Activated B cell treated with CpG ODN at 0.5 μM for 24 hours (primary cell): ENCODE measurements at places on chromosomes 5 and 9. TPM values are rescaled to one million over a fixed set of nuclear protein-coding genes. Genes with fewer than 3 reads are reported as not detected.
A peak's percentile ranks its signal among the peaks of the same experiment; 100 is the strongest.

GRCh38 chr5:175836737-175837136, 34.6 kb upstream of the CPLX2 start:
- no peak for DNase-seq

- DNase-seq: no peak
These were observed 11.7 kb upstream of the EXOSC2 start for GRCh38 chr9:130681769-130682420.

DNA sequence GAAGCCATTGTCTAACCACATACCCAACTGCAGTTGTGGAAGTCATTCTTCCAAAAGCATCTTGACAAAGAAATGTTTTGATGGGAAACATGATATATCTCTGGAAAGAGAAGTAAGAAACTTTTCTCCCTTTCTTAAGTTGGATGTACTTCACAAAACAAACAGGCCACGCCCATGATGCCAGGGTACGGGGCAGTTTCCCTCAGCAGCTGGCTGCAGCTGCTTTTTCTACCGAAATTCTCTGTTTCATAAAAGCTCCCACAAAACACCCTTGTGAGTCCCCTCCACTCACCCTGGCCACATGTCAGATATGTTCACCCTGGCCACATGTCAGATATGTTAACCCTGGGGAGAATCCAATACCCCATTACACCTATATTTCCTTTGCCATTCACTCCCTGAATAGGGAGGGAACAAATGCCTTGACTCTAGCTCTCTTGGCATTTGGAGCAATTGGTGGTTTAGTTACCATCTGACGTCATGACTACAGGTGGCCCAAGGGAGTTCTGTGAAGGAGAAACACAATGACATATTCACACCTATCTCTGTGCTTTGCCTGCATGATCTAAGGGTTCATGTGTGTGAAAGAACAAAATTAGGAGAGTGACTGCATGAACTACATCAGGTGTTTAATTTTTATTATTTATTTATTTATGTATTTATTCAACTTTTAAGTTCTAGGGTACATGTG, 103.0 kb downstream of the AOPEP start:
- no peak for DNase-seq

Gene PRELID2
- total RNA-seq: 2.6 and 3.3 TPM in 2 replicates

DNA sequence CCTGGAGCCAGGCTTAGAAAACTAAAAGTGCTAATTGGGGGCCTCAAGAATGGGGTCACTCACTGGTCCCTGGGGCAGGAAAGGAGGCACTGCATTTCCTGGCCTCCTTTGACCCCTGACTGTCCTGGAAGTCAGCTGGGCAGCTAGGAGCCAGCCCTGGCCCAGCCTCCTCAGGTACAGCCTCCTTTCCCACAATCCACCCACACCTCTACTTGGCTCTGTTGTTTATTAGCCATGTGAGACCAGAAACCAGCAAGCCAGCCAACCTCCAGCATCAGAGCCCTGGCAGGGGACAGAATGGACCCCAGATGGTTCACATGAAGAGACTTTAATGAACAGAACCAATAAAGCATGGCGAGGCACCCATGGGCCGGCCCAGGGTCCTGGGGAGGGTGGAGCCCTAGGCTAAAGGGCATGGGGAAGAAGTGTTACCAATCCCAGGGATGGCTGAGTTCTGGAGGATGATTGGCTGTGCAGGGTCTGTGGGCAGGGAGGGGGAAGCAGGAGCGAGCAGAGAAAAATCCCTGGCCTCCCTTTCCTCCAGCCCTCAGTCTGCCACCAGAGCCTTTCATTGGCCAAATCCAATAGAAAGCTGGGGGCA, 55.3 kb upstream of the ANGPTL2 start:
- DNase-seq: peak; percentile 5

Gene GHR
- not detected in 2 replicates for total RNA-seq

DNA sequence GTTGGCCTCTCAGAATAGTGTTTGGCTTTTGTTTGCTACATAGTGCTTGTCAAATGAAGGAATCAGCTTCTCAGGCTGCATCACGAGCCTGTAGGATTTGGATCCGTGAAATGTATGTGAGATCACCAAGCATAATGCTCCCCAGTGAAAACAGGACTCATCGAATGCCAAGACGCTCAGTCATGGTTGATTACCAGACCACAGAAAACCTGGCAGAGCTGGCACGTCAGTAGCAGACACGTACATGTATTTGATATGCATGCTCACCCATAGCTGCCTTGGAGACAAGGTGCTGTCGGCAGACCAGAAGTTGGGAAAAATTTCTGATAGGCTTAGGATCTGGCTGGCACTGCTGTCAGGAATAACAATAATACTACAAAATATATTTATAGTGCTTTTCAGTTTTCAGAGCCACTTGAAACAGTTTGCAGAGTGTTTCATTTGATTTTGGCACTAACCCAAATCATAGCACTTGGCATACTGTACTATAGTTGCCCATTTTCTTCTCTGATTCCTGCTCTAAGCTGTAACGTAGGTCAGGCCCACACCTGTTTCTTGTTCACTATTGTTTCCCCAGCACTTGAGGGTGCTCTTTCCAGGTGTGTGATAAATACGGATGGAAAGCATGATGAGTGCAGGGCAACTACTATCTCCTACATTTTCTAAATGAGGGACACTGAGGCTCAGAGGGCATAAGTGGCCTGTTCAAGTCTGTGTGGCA, 226.1 kb downstream of the NR3C1 start:
- no peak for DNase-seq

GRCh38 chr9:123084256-123084655, 50.8 kb downstream of the GPR21 start:
- DNase-seq: no peak

DNA sequence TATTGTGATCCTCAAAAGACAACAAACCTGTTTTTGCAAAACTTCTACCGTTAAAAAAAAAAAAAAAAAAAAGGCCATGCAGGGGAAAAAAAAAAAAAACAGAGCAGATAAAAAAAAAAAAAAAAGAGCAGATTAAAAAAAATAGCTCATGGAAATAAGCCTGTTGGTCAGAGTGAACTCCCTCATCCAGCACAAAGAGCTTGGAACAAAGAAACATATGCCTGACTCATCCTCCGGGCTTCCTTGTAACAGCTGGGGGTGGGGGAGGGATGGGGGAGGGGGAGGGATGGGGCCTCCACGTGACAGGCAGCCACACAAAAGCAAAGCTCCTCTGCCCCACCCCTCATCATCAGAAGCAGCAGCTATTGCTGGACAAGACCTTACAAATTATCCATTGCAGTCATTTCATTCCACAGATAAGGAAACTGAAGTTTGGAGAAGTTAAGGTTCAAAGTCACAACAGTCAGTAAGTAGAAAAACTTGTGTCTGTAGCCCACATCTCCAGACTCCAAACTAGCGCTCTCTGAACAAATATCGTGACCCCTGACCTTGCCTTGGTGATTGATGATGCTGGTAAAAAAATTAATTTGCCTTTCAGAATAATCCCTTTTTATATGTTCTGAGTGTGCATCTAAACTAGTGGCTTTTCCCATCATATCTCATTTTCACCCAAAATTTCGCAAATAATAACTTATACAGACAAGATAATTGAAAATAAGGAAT, 38.9 kb downstream of the SLC35D2 start:
- no peak for DNase-seq

DNA sequence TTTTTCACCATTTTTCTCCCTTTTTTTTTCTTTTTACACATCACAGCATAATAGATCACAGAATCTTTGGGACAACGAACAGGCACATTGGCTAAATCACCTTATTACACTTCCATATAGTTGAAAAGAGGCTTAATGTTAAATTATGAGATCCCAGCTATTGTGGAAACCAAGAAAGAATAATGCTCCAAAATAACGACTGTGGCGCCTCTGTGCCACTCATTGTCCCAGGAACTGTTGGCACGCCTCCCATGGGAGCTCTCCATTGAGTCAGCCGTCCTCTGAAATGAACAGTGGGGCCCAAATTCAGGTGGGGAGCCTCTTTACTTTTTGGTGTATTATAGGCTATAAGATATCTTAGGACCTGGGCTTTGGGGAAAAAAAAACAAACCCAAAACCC, 82.2 kb upstream of the NFIB start:
- no peak for DNase-seq

Gene FOXD4L3
- total RNA-seq: not detected in 2 replicates

Gene ADAMTS6
- 3.2 and 4.1 TPM in 2 replicates for total RNA-seq

- no peak for DNase-seq
These were observed 100.1 kb downstream of the SPEF2 start for GRCh38 chr5:35717718-35718117.

DNA sequence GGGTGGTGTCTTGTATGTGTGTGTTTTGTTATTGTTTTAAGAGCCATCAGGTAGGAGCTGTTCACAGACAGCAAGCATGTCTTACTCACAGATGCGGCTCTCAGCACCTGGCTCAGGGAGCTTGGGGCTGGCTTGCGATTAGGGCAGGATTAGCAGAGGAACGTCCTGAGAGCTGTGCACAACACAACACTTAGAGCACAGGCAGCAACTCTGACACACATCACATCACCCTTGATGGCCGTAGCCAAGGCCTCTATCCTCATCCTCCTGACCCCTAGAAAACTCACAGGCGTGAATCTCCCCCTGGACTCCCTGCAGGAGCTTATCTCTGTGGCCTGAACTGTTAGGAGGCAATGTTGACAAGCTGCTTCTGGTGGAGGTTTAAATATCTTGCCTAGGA, 7.1 kb upstream of the IL17B start:
- DNase-seq: no peak

GRCh38 chr5:33430983-33431382, 9.8 kb upstream of the TARS1 start:
- no peak for DNase-seq

Gene TMEM215
- total RNA-seq: not detected in 2 replicates

GRCh38 chr5:89268460-89268859, 385.5 kb upstream of the MEF2C start:
- DNase-seq: no peak

DNA sequence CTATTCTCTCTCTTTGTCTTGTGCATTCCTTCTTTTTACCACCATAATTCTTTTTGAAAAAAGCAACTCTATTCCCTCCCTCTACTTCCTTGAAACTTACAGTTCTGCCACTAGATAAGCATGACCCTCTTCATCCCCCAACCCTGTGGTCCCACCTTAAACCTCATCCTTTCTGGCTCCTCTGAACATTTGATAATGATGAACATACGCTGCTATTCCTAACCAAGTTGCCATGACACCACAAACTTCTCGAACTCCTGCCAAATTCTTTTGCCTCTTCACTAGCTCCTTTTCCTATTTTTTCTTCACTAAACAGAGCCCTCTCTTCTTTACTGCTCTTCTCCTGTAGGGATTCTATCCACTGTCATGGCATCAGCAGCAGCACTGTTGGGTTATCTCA, 57.1 kb downstream of the MOCS2 start:
- no peak for DNase-seq

DNA sequence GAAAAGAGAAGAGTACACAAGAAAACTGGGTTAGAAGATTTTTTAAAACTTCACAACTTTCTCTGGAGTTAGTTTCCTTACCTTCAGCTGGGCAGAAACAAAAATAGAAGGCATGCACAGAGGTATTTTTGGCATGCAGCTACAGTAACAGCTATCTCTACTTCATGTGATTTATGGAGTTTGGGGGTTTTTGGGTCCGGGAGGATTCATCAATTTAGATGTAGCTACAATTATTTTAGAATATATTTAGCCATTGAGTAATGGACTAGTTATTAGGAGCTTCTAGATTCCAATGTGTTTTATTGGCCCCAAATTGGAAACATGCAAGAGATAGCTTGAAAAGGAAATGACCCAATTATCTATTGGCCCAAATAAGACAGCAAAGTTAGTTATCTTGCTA, 91.6 kb upstream of the TNFAIP8 start:
- DNase-seq: no peak

Gene SGCD
- total RNA-seq: not detected in 2 replicates

DNA sequence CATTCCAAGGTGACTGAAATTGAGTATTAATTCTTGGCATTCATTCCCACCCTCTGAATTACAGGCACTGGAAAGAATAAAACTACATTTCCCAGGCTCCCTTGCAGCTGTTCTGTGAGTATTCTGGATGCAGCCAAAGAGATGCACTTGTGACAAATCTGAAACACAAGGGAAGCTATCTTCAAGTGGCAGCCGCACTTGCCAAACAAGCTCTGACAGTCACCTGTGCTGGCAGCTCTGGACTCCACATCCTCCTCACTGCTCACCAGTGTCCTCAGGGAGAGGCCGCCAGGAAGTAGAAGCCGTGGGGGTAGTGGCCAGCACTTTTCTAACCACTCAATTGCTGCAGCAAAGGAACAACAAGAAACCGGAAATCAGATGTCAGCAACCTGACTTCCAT, 275.0 kb downstream of the NR2F1-AS1 start:
- no peak for DNase-seq

DNA sequence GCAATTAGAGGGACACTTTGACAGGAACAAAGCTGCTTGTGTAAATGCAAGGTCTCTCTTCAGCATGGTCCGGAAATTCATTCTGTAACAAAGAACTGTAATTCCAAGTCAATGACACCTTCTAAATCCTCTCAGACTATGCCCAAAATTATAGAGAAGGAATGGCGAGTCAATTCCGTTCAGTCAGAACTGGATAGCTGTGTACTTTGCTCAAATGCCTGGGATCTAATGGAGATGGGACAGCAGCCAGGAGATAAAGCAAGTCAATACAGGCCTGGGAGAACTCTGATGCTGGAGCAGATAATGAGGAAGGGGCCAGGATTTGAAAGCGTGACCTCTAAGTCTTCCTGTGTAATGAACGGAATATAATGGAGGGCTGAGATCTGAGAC, 96.4 kb upstream of the SPRY4 start:
- no peak for DNase-seq

Gene PTGES
- total RNA-seq: not detected in 2 replicates

DNA sequence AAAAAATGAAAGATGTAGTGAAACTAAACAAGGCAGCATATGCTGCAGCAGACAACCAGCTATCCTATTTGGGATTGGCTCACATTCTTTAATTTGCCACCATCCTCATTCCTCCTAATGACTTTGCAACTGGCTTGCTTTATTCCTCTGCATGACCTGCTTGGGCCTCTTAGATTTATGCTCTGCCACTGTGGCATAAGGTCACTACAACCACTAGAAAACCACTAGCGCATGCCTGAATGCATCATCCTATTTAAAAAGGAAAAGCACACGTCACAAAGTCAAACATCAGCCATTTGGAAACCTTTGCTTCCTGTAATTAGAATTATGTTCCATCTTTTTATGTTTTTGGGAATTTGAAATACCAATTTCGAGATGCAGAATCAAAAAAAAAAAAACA, 40.8 kb upstream of the CCDC152 start:
- no peak for DNase-seq

- no peak for DNase-seq
These were observed 7.7 kb upstream of the HAVCR2 start for GRCh38 chr5:157116483-157116954.

DNA sequence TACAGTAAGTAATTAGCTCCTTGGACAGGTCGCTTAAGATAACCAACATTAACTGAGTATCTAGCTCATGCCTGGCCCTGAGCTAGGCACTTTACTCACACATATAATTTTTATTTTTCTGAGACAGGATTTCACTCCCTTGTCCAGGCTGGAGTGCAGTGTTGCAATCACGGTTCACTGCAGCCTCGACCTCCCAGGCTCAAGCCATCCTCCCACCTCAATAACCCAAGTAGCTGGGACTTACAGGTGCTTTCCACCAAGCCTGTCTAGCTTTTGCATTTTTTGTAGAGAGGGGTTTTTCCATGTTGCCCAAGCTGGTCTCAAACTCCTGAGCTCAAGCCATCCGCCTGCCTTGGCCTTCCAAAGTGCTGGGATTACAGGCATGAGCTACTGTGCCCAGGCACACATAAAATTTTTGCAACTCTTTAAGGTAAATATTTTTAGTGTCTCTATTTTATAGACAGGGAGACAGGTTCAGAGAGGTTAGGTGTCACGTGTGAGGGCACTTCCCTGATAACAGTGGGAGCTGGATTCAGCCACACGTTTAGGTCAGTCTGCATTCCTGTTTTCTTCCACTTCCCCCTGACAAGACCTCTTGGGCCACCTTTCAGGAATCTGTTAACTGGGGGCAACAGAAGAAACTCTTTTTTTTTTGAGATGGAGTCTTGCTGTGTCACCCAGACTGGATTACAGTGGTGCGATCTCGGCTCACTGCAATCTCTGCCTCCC, 18.2 kb downstream of the HBEGF start:
- no peak for DNase-seq
